Muscle of leg (tissue), 16 donors: ENCODE measurements at places on chromosomes 12 and 14. TPM values are rescaled to one million over a fixed set of nuclear protein-coding genes. Genes with fewer than 3 reads are reported as not detected.

PRB2 gene
- not detected for total RNA-seq

DNA sequence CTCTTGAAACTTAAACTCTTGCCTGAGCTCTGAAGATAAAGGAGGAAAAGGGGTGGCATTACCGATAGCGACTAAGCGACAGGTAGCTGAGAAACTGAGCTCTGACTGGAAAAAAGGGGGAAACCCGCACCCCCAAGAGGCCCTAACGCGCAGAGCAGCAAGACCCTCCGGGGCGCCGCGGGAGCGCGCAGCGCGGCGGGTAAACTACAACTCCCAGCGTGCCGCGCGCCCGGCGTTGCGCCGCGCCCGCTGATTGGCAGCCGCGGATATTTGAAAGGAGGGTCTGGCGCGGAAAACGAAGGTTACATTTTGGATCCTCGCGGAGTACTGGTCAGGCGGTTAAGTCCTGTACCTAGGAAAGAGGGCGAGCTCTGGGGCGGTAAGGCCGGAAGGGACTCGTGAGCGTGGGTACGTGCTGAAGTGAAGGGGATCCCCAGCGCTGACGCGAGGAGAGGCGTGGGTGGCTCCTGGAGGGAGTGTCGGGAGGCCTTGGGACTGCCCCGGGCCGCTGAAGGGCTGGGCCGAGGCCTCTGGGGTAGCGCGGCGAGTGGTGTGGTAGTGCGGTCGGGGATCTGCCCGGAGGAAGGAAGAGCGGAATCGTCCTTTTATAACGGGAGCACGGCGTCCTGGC, at the start of gene ESPL1:
TSS of gene ESPL1 (plus strand) at position 301 of the 631 bp plus-strand sequence. CDS start 468 bp downstream, outside the sequence.
- no peaks in the 10 kb centered on the region for H3K27me3 ChIP-seq
- peak within 1 kb of the TSS; percentile 47 for H3K27ac ChIP-seq

- no peaks in the 10 kb centered on the region for H3K27me3 ChIP-seq
- no peak for DNase-seq
- no peak overlapping the region for H3K27ac ChIP-seq
Observed at GRCh38 chr12:113955109-113955970, 10.8 kb downstream of the RBM19 start.

DNA sequence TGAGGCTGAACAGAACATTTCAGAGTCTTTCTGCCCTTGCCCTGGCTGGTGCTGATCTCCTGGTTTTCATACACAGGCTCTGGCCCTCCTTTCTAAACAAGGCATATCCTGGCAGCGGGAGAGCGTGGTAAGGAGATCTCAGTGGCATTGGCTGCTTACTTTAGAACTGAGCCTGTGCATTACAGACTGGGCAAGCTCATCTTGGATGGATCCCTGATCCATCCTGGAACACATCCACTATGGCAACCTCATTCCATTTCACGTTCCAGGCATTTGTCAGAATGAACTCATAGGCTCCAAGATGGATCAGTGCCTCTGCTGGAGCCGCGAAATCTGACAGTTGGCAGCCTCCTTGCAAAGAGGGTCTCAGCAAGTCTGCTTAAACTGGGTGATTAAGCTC, 224.5 kb upstream of the PELI2 start:
- H3K27ac ChIP-seq = no peak overlapping the region
- H3K4me3 ChIP-seq = no peak overlapping the region
- no peaks in the 10 kb centered on the region for H3K27me3 ChIP-seq
- DNase-seq = peak; percentile 58

- H3K4me1 ChIP-seq = peaks cover 18% of the 10 kb centered on the region
- no peaks in the 10 kb centered on the region for H3K27me3 ChIP-seq
- no peak overlapping the region for H3K4me3 ChIP-seq
- H3K27ac ChIP-seq = no peak overlapping the region
- no peaks in the 10 kb centered on the region for H3K36me3 ChIP-seq
Observed at GRCh38 chr12:26870491-26871419, 37.8 kb upstream of the ITPR2 start.

DNA sequence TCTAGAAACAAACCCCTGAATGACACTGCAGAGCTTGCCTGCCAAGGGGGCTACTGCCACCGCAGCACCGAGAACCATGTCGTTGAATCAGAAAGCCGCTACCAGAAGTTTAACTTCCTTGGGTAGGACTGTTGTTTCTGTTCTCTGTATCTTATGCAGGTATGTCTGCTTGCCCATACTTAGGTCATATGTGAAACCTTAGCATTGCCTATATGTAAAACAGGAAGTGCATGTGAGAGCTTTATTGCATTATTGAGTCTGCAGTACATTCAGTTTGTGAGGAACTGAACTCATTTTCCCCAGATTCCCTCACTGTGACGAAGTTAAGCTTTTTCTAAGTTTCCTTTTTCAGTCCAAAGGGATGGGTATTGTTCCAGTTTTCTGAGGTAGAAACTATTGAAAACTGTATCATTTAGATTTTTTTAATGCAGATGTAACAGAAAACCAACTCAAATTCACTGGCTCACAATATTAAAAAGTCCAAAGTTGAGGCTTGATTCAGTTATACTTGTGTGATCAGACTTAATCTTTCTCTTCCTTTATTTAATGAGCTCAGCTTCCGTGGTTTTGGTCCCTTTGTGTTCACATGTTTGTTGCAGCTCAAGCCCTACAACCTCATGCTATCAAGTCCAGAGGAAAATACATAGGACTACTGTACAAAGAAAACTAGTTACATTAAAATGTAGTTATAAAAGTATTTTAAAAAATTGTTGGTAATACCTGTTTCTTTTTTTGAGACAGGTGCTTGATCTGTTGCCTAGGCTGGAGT, 6.9 kb downstream of the FBXO34 start:
- H3K4me3 ChIP-seq = no peak overlapping the region
- no peak for DNase-seq
- no peaks in the 10 kb centered on the region for H3K36me3 ChIP-seq
- H3K4me1 ChIP-seq = peaks cover 6% of the 10 kb centered on the region
- H3K27me3 ChIP-seq = no peaks in the 10 kb centered on the region

- no peak overlapping the region for H3K27ac ChIP-seq
- DNase-seq = peak; percentile 78
- no peak overlapping the region for H3K4me3 ChIP-seq
- peaks cover 6% of the 10 kb centered on the region for H3K4me1 ChIP-seq
- H3K36me3 ChIP-seq = no peaks in the 10 kb centered on the region
- H3K27me3 ChIP-seq = no peaks in the 10 kb centered on the region
Observed at GRCh38 chr12:28961948-28962384, 187.1 kb upstream of the FAR2 start.

TRIM9 gene
- total RNA-seq = 0.49 TPM

DNA sequence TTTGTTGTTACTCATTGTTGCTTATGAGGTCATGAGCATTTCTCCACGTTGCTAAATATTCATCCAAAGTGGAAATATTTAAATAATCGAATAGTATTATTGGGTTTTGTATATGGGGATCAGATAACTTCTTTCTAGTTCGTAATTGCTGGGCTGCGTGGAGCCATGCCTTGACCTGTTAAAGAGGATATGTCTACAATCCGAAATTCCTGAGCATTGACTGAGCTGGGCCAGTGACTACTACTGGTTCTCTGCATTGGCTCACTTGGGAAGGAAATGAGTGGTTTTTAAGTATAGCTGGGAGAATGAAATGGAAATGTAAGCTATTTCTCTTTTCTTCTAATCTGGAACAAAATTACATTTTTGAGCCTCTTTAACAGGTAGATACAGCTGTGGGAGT, 163.2 kb downstream of the RPL10L start:
- no peak for DNase-seq
- no peaks in the 10 kb centered on the region for H3K36me3 ChIP-seq
- no peak overlapping the region for H3K27ac ChIP-seq
- no peaks in the 10 kb centered on the region for H3K27me3 ChIP-seq
- H3K4me3 ChIP-seq = no peak overlapping the region

GRCh38 chr12:24011927-24012507, 62.5 kb upstream of the SOX5 start:
- H3K27ac ChIP-seq = no peak overlapping the region
- no peaks in the 10 kb centered on the region for H3K4me1 ChIP-seq
- H3K27me3 ChIP-seq = no peaks in the 10 kb centered on the region
- H3K36me3 ChIP-seq = no peaks in the 10 kb centered on the region
- H3K4me3 ChIP-seq = no peak overlapping the region

GRCh38 chr14:70014406-70015095, 135.3 kb downstream of the SMOC1 start:
- no peaks in the 10 kb centered on the region for H3K27me3 ChIP-seq
- H3K4me1 ChIP-seq = peaks cover 7% of the 10 kb centered on the region
- no peak overlapping the region for H3K4me3 ChIP-seq
- DNase-seq = peak; percentile 20
- no peak overlapping the region for H3K27ac ChIP-seq

DNA sequence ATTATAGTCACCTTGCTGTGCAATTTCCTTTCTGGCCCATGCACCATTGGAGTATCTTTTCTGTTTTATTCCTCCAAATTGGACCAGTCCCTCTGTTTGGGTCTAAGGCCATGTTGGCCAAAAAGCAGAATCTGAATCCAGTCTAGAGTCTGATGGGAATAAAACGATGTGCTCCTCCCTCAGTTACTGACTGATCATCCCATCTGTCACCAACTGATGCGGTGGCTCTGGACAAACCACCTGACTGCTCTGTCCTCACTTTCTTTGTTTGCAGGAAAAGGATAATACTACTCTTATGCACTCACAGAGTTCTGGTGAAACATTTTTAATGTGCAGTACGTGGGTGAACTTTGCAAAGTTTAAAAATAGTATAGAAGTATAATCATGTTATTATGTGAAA, 120.2 kb upstream of the HIF1A start:
- H3K4me3 ChIP-seq = no peak overlapping the region
- H3K36me3 ChIP-seq = no peaks in the 10 kb centered on the region
- no peak overlapping the region for H3K27ac ChIP-seq
- no peaks in the 10 kb centered on the region for H3K27me3 ChIP-seq
- no peak for DNase-seq

GRCh38 chr14:103896578-103896977, 31.7 kb upstream of the TDRD9 start:
- no peaks in the 10 kb centered on the region for H3K36me3 ChIP-seq
- no peaks in the 10 kb centered on the region for H3K4me1 ChIP-seq
- no peak for DNase-seq
- no peak overlapping the region for H3K27ac ChIP-seq
- H3K27me3 ChIP-seq = no peaks in the 10 kb centered on the region

NINJ2 gene
- 3.2 TPM for total RNA-seq

DNA sequence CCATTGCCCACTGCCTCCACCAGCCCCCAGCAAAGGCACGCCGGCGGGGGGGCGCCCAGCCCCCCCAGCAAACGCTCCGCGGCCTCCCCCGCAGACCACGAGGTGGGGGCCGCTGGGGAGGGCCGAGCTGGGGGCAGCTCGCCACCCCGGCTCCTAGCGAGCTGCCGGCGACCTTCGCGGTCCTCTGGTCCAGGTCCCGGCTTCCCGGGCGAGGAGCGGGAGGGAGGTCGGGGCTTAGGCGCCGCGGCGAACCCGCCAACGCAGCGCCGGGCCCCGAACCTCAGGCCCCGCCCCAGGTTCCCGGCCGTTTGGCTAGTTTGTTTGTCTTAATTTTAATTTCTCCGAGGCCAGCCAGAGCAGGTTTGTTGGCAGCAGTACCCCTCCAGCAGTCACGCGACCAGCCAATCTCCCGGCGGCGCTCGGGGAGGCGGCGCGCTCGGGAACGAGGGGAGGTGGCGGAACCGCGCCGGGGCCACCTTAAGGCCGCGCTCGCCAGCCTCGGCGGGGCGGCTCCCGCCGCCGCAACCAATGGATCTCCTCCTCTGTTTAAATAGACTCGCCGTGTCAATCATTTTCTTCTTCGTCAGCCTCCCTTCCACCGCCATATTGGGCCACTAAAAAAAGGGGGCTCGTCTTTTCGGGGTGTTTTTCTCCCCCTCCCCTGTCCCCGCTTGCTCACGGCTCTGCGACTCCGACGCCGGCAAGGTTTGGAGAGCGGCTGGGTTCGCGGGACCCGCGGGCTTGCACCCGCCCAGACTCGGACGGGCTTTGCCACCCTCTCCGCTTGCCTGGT, at the start of gene CDKN1B:
TSS of gene CDKN1B (plus strand) at position 576 of the 793 bp plus-strand sequence. CDS start 472 bp downstream, outside the sequence.
- peak within 1 kb of the TSS; percentile 98 for H3K27ac ChIP-seq
- peaks cover 15% of the 10 kb centered on the region for H3K36me3 ChIP-seq
- no peaks in the 10 kb centered on the region for H3K27me3 ChIP-seq
- H3K4me1 ChIP-seq = peaks cover 28% of the 10 kb centered on the region
- H3K4me3 ChIP-seq = peak within 1 kb of the TSS; percentile 79
- DNase-seq = peak; percentile 97
